Esophagus muscularis mucosa (tissue), 4 donors: ENCODE measurements at places on chromosomes 7 and 10.

DNA sequence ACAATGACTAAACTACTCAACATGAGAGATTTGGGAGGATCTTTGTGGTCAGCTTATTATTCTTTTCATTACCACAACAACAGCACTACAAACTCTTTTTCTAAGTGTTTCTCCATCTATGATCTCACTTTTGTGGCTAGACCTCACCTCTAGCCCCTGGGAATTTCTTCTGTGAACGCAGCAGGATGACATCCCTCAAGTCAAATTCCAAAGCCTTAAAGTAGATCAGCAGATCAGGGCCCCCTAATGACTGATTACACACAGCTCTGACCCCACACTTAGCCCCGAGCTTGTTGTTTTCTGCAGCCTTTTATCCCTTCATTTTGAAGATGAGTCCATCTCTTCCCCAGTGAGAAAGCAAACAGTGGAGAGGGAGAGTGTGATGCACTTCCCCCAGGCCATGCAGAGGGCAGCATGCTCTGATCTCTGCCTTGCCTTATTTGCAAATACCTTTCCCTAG, 27.3 kb downstream of the TFAM start:
- peaks cover 2% of the 10 kb centered on the region for H3K4me1 ChIP-seq

DNA sequence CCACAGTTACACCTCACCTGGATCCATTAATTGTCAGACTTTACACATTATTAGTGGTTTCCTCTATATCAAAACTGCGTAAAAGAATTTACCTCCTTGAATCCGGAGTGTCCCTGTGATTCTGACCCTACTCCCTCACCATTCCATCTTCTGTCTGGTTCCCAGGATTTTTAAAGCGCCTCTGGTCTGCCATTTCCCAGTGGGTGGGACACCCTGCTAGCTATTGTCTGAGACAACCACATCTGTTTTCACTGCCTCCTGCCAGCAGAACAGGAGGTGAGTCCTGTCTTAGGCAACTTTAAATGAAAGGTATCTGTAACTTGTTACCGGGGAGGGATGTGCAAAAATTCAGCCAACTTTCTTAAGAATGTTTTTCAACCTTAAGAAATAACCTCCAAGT, 2.3 kb downstream of the MACROH2A2 start:
- DNase-seq, result no peak
- H3K27me3 ChIP-seq, result peaks cover 15% of the 10 kb centered on the region

DNA sequence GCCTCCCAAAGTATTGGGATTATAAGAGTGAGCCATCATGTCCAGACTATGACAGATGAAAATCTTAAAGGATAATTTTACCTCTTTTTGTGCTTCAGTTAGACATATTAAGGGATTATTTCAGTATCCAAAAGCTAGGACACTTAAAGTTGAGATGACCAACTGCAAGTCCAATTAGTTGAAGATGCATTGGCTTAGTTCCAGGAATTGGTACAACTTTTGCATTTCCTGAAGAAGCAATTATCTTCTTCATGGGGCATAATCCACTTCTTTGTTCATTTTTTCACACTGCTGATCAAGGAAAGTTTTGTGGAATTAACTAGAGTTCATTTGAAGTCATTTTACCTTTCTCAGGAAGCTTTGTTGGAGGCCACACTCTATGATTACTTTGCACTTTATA, 72.0 kb upstream of the HECW1 start:
- H3K27ac ChIP-seq, result no peak overlapping the region
- no peak for DNase-seq
- no peaks in the 10 kb centered on the region for H3K4me1 ChIP-seq
- no peak overlapping the region for H3K4me3 ChIP-seq
- no peaks in the 10 kb centered on the region for H3K27me3 ChIP-seq
- H3K36me3 ChIP-seq, result no peaks in the 10 kb centered on the region

GRCh38 chr10:69866688-69867461, 65.2 kb downstream of the COL13A1 start:
- peaks cover 7% of the 10 kb centered on the region for H3K4me1 ChIP-seq
- peak overlapping the region; percentile 38 for H3K4me3 ChIP-seq
- H3K27me3 ChIP-seq, result no peaks in the 10 kb centered on the region
- no peaks in the 10 kb centered on the region for H3K36me3 ChIP-seq
- peak overlapping the region; percentile 63 for H3K27ac ChIP-seq

- peaks cover 29% of the 10 kb centered on the region for H3K4me1 ChIP-seq
- H3K36me3 ChIP-seq, result peaks cover 30% of the 10 kb centered on the region
- H3K27ac ChIP-seq, result peak overlapping the region; percentile 84
- no peak for DNase-seq
These were observed 19.7 kb downstream of the ESYT2 start for GRCh38 chr7:158809596-158809995.

DNA sequence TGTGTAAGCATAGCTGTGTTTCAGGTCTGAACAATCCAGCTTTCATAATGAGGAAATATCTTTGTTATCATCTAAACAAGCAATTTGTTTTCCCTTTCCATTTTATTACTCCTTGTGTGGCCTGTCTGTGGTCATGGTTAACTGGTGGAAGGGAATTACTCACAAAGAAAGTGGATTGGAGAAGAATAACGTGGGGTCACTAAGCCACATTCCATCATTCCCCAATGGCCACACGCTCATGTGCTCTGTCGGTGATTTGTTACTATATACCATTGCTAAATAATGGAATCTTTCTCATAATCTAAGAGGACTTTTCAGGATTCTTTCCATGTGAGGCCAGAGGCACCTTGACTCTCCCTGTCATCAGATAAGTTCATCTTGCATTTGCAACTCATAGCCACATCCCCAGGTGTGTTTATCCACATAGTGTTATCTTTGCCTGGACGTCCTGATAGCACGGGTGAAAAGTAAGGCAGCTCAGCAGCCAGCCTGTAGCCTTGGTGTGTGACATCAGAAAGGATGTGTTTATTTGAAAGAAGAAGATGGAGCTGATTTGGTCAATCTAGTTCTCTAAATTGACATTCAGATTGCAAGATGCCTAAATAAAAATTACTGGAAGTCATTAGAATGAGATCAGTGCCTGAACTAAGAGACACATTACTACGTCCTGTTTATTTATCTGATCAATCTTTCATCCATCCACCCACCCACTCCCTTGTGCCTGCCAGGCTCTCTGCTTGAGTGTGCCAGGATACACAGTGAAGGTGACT, 128.9 kb downstream of the CELF2 start:
- no peak for DNase-seq
- H3K4me3 ChIP-seq, result no peak overlapping the region
- H3K27me3 ChIP-seq, result no peaks in the 10 kb centered on the region

DNA sequence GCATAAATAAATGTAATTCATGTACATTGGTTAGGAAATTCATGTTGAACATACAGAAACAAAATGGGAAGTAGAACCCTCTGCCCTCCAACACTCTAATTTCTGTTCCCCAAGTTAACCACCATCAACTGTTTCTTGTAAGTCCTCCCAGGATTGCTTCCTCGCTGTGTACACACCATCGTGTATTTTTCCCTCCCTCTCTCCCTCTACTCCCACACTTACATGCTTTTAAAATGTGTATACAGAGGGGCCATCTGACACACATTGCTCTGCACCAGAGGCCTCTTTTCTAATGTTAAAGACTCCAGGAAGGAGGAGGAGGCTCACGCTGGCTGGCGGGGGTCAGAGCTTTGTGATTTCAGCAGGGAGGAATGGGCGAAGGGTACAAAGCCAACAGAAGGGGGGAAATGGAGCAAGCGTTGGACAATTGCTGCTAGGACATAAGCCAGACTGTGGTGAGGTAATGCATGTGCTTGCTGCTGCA, 1.9 kb upstream of the EPHA1 start:
- peaks cover 38% of the 10 kb centered on the region for H3K4me1 ChIP-seq
- no peaks in the 10 kb centered on the region for H3K36me3 ChIP-seq
- DNase-seq, result no peak

DNA sequence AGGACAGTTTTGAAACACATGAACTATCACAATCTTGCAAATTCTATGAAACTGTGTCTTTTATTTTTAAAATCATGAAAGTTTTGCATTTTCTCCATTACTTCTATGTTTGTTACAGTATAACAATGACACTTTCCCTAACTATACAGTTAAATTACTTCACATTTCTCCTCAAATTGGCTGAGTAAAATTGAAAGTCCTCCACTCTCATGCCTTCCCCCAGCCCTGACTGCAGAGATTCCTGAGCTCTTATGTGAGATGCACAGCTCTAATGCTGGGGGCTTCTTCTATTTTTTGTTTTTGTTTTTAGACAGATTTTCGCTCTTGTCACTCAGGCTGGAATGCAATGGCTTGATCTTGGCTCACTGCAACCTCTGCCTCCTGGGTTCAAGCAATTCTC, 22.7 kb upstream of the MAP3K8 start:
- H3K27me3 ChIP-seq, result no peaks in the 10 kb centered on the region
- DNase-seq, result no peak
- H3K27ac ChIP-seq, result no peak overlapping the region

DNA sequence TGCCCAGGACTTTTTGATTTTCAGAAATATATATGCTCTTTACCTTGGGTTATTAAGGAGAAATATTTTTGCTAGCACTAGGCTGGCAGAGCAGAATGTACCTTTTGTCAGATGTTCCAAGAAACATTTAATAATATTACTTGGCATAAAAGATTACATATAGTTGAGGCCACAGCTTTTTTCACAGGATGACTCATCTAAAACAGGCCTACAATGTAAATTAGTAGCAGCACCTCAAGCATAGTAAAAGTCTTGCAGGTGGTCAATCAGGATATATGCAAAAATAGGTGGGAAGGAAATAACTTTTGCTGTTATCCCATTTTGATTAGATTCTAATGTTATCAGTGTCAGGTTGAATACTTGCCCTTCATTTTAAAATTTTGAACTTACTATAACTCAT, 14.9 kb upstream of the ITGB1 start:
- H3K36me3 ChIP-seq, result no peaks in the 10 kb centered on the region

GRCh38 chr7:82210416-82211184, 233.0 kb downstream of the CACNA2D1 start:
- no peak overlapping the region for H3K4me3 ChIP-seq
- no peaks in the 10 kb centered on the region for H3K4me1 ChIP-seq
- DNase-seq, result no peak
- H3K27ac ChIP-seq, result no peak overlapping the region

DNA sequence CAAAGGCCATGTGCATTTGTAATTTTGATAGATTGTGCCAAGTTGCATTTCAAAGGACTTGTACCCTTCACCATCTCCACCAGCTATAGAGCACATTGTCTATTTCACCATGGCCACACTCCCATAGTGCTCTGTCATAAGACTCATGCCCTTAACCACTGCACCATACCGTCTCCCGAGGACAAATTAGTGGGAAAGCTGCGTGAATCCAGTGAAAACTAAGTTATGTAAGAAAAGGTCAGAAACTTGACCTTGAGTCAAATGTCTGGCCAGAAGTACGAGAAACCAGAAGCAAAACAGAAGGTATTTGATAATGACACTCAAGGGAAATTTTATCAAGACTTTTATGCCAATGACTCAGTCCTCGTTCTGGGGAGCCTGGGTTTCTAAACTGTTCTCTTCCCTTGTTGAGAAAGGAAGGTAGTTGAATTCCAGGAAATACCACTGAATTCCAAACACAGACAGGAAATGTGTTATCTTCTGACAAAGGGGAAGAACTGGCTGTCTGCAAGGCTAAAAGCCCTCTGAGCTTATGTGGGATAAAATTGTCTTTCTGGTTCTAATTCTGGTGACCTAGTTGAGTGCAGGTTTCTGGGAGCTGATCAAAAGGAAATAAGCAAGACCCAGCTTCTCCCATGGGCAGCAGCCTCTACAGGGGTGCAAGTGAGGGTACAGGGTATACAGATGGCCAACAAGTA, 49.7 kb downstream of the CDK1 start:
- DNase-seq, result no peak
- no peaks in the 10 kb centered on the region for H3K4me1 ChIP-seq
- H3K27me3 ChIP-seq, result no peaks in the 10 kb centered on the region
- no peak overlapping the region for H3K4me3 ChIP-seq

GRCh38 chr7:85708221-85708620, 521.4 kb upstream of the SEMA3D start:
- H3K27ac ChIP-seq, result no peak overlapping the region
- H3K4me3 ChIP-seq, result no peak overlapping the region
- DNase-seq, result no peak
- H3K27me3 ChIP-seq, result no peaks in the 10 kb centered on the region
- no peaks in the 10 kb centered on the region for H3K36me3 ChIP-seq

GRCh38 chr10:28945959-28946358, 268.6 kb downstream of the BAMBI start:
- no peak for DNase-seq
- no peaks in the 10 kb centered on the region for H3K36me3 ChIP-seq
- no peaks in the 10 kb centered on the region for H3K4me1 ChIP-seq

DNA sequence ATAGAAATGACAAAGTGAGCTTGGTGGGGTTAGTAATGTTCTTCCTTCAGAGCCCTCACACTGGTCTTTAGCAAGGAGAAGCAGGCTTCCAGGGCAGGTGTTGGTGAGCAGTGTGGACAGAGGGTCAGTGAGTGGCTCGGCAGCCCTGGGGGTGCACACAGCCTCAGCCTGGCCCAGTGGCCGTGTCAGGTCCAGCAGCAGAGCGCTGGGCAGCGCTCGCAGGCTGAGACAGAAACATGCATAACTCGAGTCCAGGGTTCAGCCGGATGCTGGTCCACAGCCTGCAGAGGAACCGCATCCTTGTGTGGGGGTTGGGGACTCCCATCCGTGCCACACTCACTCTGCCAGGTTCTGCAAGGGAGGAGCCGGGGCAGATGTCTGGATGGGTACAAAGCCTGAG, 11.0 kb upstream of the ZNF853 start:
- no peaks in the 10 kb centered on the region for H3K4me1 ChIP-seq
- H3K27ac ChIP-seq, result no peak overlapping the region
- H3K27me3 ChIP-seq, result no peaks in the 10 kb centered on the region
- DNase-seq, result no peak
- peaks cover 92% of the 10 kb centered on the region for H3K36me3 ChIP-seq

GRCh38 chr7:107538001-107538400, 25.7 kb downstream of the COG5 start:
- no peaks in the 10 kb centered on the region for H3K4me1 ChIP-seq
- no peak overlapping the region for H3K4me3 ChIP-seq
- no peaks in the 10 kb centered on the region for H3K36me3 ChIP-seq
- no peak overlapping the region for H3K27ac ChIP-seq
- no peak for DNase-seq
